ENCODE measurements at places on chromosomes 3 and 15. TPM values are rescaled to one million over a fixed set of nuclear protein-coding genes. Genes with fewer than 3 reads are reported as not detected.
A peak's percentile ranks its signal among the peaks of the same experiment; 100 is the strongest.

- H3K4me3 ChIP-seq = no peak overlapping the region
- no peak for DNase-seq
Observed at GRCh38 chr3:180615954-180616353, 14.0 kb downstream of the TTC14 start.

DNA sequence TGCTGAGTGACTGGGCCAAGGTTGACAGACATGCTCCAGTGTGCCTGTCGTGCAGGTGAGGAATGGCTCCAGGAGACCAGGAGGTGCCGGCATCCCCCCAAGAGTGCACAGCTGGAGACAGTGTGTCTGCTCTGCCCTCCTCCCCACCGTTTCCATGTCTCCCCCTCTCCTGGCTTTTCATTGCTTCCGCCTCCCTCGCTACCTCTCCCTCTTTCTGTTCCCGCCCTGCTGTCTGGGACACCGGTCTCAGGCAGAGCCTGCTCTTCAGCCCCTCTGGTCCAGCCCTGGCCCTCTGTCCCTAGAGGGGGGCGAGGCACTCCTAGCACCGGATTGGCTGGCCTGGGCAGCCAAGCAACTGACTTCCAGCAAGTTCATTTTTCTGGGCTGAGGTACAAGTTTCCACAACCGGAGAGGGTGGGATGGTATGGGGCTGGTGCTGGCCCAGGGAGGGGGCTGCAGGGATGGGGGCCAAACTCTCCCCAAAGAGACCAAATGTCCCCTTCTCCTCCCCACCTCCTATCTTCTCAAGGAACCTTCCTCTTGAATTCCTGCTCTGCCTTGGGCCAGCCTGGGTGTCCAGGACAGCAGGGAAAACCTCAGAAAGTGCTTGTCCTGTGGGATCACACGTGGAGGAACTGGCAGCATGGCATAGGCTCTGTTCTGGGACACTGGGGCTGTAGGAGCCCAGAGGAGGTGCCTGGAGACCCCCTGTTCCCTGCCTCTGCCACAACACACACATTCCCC, 32.6 kb downstream of the PRKCD start:
- no peak overlapping the region for H3K27ac ChIP-seq
- no peaks in the 10 kb centered on the region for H3K4me1 ChIP-seq
- H3K4me3 ChIP-seq = no peak overlapping the region
- H3K36me3 ChIP-seq = peaks cover 24% of the 10 kb centered on the region

DNA sequence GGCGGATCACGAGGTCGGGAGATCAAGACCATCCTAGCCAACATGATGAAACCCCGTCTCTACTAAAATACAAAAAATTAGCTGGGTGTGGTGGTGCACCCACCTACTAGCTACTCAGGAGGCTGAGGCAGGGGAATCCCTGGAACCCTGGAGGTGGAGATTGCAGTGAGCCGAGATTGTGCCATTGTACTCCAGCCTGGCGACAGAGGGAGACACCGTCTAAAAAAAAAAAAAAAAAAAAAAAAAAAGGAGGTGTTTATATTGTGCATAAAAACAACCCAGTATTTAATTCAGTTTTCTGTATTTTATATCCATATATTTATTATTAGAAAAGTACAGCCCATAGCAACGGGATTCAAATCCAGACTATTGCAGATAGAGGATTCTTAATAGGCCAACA, 129.1 kb upstream of the SOX2 start:
- no peaks in the 10 kb centered on the region for H3K4me1 ChIP-seq
- H3K36me3 ChIP-seq = no peaks in the 10 kb centered on the region
- no peak for DNase-seq
- no peak overlapping the region for H3K4me3 ChIP-seq

GRCh38 chr15:80850941-80851451, 71.8 kb downstream of the CEMIP start:
- H3K27ac ChIP-seq = no peak overlapping the region
- H3K4me1 ChIP-seq = no peaks in the 10 kb centered on the region
- H3K27me3 ChIP-seq = no peaks in the 10 kb centered on the region
- H3K4me3 ChIP-seq = no peak overlapping the region

- H3K36me3 ChIP-seq = no peaks in the 10 kb centered on the region
- H3K4me1 ChIP-seq = peaks cover 39% of the 10 kb centered on the region
- no peaks in the 10 kb centered on the region for H3K27me3 ChIP-seq
Observed at GRCh38 chr15:64096668-64097384, 1.0 kb downstream of the SNX1 start.

DNA sequence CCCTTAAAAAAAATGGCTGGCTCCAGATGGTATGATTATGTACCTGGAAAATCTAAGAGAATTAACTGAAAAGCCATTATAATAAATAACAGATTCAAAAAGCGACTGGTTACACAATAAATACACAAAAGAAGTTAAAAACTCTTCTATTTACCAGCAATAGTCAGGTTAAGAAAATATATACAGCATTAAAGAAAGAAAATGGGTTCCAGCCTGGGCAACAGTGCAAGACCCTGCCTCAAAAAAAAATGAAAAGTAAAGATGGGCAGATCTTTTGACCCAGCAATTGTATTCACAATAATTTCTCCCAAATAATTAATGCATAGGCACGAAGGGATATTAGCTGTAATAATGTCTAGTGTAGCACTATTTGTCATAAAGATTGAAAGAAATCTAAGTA, 8.7 kb downstream of the TBC1D5 start:
- DNase-seq = no peak
- H3K27ac ChIP-seq = no peak overlapping the region
- no peaks in the 10 kb centered on the region for H3K36me3 ChIP-seq
- no peaks in the 10 kb centered on the region for H3K27me3 ChIP-seq
- H3K4me1 ChIP-seq = no peaks in the 10 kb centered on the region

DNA sequence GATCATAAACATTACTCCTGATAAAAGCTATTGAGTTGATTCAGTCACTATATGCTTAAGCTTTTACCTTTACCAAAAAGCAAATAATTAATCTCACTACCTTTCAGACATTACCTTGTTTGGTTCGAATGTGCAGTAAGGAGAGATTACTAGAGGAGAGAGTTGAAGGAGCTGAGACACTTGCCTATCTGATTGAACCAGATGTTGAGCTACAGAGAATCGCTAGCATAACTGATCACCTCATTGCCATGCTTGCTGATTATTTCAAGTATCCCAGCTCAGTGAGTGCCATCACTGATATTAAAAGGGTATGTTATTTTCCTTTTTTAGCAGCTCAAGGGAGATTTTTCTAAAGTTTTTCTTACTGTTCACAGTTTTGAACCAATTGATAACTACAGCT, 54.6 kb downstream of the ARMC8 start:
- peaks cover 33% of the 10 kb centered on the region for H3K36me3 ChIP-seq
- H3K4me3 ChIP-seq = no peak overlapping the region
- no peak for DNase-seq
- no peaks in the 10 kb centered on the region for H3K27me3 ChIP-seq
- H3K4me1 ChIP-seq = no peaks in the 10 kb centered on the region
- no peak overlapping the region for H3K27ac ChIP-seq

GRCh38 chr3:120793601-120794000, 51.1 kb downstream of the GTF2E1 start:
- H3K4me1 ChIP-seq = no peaks in the 10 kb centered on the region
- H3K27ac ChIP-seq = no peak overlapping the region
- no peak for DNase-seq
- H3K27me3 ChIP-seq = peaks cover 2% of the 10 kb centered on the region
- H3K36me3 ChIP-seq = no peaks in the 10 kb centered on the region

DNA sequence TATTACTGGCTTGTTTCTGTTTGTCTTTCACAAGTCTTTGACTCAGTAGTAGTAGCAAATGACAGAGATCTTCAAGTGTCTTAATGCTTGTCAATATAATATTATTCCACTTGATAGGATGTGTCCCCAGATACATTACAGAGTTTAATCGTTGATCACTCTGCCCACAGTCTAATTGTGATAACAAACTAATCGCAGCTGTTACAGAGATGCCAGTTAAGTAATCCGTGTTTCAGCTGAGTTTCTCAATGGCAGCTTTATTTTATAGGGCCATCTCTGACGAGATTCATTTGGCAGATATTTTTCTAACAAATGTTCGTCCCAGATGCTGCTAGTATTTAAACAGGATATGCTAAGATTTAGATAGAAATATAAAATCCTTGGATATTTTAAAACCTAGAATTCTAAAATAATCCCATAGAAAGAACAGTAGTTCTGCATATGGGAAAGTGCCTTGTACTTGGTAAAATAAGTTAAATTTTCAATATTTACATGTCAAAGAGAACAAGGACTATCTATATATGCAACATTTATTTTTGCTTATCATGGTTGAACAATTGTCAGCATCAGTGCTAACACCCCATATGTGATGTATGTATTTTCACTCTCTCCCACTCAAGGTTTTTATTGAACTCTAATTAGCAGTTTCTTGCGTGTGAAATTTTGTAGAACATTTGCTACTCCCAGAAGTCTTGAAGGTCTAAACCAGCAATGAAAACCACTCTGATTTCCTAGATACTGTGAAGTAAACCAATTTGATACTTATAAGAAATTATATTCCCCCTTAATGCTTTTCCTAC, 185.5 kb downstream of the MBNL1 start:
- no peak overlapping the region for H3K27ac ChIP-seq
- DNase-seq = no peak
- H3K4me3 ChIP-seq = no peak overlapping the region
- H3K36me3 ChIP-seq = peaks cover 17% of the 10 kb centered on the region
- no peaks in the 10 kb centered on the region for H3K27me3 ChIP-seq

DNA sequence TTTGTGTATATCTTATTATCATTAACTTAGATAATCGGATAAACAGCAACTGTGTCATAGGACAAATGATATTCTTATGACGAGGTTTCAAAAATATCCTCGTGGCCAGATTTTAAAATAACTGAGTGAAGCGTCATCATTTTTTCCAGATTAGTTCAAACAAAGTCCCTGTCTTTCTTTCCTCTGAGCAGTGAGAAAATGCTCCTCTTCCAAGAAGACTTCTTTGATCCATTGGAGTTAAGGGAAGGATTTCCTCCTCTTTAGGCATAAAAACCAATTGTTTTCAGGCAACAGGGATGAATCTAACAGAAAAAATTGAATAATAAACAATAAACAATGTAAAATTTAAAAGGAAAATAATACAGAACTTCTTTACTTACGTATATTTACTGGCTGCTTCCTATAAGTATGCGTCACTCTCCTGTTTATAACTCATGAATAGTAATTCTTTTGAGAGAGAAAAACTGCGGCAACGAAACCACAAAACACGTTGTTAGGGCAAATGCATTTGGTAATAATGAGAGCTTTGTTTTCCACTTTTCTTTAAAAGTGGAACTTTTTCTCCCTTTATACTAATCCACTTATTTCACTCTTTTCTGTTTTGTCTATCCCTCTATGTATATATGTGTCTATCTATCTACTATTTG, 419.4 kb upstream of the ONECUT1 start:
- H3K27me3 ChIP-seq = no peaks in the 10 kb centered on the region
- no peak overlapping the region for H3K4me3 ChIP-seq
- no peaks in the 10 kb centered on the region for H3K4me1 ChIP-seq
- no peaks in the 10 kb centered on the region for H3K36me3 ChIP-seq
- no peak overlapping the region for H3K27ac ChIP-seq

DNA sequence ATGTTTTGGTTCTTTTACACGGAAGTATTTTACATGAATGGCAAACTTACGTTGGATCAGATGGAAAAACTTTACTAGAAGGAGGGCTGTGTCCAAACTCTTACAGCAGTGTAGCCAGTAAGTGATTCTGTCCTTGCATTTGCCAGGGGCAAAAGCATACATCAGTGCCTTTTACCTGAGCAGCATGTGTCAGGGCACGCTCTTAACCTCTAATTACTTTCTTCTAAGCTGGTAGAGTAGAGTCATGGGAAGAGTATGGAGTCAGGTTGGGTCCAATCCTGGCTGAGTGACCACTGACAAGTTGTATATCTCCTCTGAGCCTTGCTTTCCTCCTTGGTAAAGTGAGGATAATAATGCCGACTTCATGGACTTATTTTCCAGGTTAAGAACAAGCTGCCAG, 47.1 kb downstream of the RYR3 start:
- no peaks in the 10 kb centered on the region for H3K36me3 ChIP-seq
- no peak overlapping the region for H3K4me3 ChIP-seq
- H3K27me3 ChIP-seq = no peaks in the 10 kb centered on the region
- H3K4me1 ChIP-seq = no peaks in the 10 kb centered on the region
- H3K27ac ChIP-seq = no peak overlapping the region

DNA sequence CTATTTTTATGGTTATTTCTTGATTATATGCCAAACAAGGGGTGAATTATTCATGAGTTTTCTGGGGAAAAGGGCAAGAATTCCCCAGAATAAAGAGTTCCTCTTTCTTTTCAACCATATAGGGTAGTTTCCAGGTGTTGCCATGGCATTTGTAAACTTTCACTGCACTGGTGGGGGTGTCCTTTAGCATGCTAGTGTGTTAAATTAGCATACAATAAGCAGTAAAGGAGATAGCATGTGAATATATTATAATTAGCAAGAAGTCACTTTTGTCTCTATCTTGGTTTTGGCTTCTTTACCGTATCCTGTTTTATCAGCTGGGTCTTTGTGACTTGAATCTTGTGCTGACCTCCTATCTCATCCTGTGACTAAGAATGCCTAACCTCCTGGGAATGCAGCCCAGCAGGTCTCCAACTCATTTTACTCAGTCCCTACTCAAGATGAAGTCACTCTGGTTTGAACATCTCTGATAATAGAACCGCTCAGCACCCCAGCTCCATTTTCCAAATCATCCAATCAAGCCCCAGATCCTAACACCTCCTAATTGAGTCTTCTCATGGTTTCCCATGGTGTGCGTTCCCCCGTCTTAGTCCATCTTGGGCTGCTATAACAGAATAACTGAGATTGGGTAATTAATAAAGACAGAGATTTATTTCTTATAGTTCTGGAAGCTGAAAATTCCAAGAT, 3.4 kb upstream of the SELENOT start:
- H3K36me3 ChIP-seq = no peaks in the 10 kb centered on the region
- no peaks in the 10 kb centered on the region for H3K27me3 ChIP-seq
- no peaks in the 10 kb centered on the region for H3K4me1 ChIP-seq
- H3K4me3 ChIP-seq = no peak overlapping the region
- DNase-seq = no peak

- H3K27ac ChIP-seq = no peak overlapping the region
- no peak for DNase-seq
- no peak overlapping the region for H3K4me3 ChIP-seq
- no peaks in the 10 kb centered on the region for H3K4me1 ChIP-seq
Observed at GRCh38 chr3:197289726-197290125, 8.7 kb downstream of the DLG1 start.

DNA sequence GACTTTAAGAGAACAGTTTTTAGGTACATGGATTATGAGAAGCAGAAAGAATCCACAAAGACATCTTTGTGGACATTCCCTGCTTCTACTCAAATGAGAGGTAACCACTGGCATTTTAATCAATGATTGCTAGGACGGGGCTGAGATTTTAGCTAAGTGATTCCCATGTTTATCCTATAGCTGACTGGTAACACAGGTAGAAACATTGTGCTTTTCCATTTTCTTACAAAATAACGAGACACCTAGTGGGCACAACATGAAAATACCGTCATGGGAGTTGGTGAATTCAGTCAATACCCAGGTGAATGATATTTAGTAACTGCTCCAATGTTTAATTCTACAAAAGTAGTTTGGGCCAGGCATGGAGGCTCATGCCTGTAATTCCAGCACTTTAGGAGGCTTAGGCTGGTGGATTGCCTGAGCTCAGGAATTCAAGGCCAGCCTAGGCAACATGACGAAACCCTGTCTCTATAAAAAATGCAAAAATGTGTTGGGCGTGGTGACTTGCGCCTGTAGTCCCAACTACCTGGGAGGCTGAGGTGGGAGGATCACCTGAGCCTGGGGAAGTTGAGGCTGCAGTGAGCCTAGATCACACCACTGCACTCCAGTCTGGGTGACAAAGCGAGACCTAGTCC, 37.2 kb upstream of the DENND4A start:
- H3K27ac ChIP-seq = peak overlapping the region; percentile 38
- H3K4me3 ChIP-seq = no peak overlapping the region
- no peaks in the 10 kb centered on the region for H3K36me3 ChIP-seq
- DNase-seq = no peak

ANKRD34C gene
- total RNA-seq = under 0.01 TPM

ARPIN gene
- 2.7 TPM for total RNA-seq

ACOX2 gene
- total RNA-seq = 4.7 TPM

B3GNT5 gene
- 1.7 TPM for total RNA-seq

LRRN1 gene
- 5.1 TPM for total RNA-seq

LRRC31 gene
- total RNA-seq = 0.09 TPM

CYP11A1 gene
- total RNA-seq = 0.66 TPM

Data from thymus (tissue), 14 donors.